ENCODE measurements at places on chromosomes 6 and 20.

DNA sequence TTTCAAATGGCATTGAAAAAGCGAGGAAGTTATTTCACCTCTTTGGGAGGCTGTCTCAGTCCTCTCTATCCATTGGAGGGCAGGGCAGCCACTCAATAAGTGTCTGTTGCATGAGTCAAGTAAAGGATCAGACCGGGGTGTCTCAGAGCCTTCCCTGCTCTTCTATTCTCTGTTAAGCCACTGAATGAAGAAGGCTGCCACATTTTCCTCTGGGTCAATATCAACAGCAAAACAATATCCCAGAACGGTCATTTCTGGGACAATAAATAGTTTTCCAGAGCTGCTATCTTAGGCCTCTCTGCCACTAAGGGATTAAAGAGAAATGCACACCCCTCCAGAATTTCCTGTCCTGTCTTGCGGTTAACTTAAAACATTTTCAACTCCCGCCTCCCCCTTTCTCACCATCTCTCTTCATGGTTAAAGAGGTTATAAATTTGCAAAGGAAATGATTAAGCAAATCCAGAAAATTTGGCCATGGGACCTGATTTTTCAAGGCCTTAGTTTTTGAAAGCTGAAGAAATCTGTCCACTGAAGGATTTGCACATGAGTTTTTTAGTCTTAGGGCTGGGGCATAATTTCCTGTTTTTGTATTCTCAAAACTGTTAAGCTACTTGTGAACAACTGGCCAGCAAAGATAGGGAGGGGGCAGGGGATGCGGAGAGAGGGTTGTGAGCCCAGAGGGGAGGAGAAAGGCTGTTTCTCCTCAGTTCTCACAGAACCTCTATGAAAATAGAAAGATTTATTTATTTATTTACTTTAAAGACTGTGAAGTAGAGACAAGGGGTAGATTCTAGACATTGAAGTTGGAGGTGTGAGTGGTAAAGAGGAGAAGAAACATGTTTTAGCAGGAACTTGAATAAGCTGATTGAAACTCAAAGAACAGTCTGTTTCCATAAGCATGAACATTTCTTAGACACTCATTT lies 135.7 kb downstream of the BCAS1 start:
- DNase-seq, result peak; percentile 45

DNA sequence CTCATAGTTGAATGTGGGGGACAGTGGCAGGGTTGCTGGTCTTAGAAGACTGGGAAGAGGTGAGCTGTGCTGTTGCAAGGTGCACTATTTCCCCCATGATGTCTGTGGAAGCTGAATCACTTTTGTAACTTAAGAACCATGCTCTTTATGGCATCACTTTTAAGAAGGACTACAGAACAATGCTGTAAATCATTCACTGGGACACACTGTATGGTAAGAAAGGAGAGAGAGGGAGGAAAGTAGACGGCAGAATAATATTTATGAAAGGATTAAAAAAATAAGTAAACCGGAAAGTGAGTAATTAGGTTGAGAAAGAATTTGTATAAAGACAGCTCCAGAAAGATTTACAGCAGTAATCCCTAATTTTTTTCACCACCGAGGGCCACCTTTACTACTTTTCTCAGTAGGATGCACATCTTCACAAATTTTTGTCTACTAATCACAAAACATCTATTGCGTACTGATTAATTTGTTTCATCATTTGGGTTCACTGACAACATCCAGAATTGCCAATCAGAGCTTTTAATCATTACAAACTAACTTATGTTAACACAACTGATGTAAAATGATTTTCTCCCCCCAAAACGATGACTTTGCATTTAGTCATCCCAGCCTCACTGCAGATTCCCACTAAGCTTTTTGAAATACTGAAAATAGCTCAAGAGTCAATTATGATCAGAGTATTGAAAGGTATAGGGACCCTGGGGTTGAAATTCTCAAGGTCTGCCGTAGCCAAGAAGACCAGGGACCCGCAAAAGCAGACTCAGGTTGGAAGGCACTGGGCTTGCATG lies 560.7 kb upstream of the NOX3 start:
- no peak for DNase-seq

GRCh38 chr6:13494137-13494536 lies 6.7 kb upstream of the GFOD1 start:
- DNase-seq, result no peak

DNA sequence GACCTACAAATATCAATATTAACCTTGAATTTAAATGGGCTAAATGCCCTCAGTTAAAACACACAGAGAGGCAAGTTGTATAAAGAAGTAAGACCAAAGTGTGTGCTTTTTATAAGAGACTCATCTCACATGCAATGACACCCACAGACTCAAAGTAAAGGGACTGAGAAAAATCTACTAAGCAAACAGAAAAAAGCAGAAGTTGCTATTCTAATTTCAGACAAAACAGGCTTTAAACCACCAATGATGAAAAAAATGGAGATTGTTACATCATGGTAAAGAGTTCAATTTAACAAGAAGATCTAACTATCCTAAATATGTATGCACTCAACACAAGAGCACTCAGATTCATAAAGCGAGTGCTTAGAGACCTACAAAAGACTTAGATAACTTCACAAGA lies 741.9 kb upstream of the MARCKS start:
- DNase-seq, result no peak

- no peak for DNase-seq
These were observed 8.1 kb downstream of the NOL4L start for GRCh38 chr20:32577023-32577422.

GRCh38 chr20:44504402-44505307 lies 17.2 kb downstream of the SERINC3 start:
- no peak for DNase-seq

GRCh38 chr20:44809380-44810060 lies 826 bp downstream of the RIMS4 start:
- DNase-seq, result no peak

DNA sequence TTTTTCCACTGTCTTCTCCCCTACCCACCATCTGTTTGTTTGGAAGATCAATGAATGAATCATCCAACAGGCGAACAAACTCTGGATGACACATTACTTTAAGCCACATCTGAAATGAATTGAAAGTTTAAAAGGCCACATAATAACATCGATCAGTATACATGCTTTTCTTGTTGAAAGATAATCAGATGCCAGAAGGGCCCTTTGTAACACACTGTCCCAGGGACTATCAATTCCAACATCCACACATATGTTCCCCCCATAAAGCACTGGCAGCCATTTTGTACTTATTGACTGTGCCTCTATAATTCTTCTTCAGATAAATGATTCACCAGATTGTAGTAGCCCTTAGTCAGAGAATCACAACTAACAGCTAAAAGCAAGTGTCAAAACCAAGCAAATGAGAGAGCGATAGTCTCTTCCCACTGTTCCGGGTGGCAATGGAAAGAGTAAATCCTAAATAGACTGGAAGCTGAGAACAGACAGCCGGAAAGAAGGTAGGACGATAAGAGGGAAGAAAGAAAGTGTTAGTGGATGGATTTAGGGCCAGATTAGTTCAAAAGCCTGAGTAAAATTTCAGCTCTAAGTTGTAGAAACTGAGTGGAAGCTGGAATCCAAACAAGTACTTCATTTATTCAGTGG lies 184.9 kb upstream of the TENT5A start:
- DNase-seq, result no peak

- no peak for DNase-seq
These were observed 227.5 kb upstream of the RAB32 start for GRCh38 chr6:146316175-146316495.
